ENCODE measurements at places on chromosomes 4 and X. TPM values are rescaled to one million over a fixed set of nuclear protein-coding genes. Genes with fewer than 3 reads are reported as not detected.

GRCh38 chrX:47264483-47265173 lies 31.8 kb downstream of the USP11 start:
- no peak for DNase-seq

DNA sequence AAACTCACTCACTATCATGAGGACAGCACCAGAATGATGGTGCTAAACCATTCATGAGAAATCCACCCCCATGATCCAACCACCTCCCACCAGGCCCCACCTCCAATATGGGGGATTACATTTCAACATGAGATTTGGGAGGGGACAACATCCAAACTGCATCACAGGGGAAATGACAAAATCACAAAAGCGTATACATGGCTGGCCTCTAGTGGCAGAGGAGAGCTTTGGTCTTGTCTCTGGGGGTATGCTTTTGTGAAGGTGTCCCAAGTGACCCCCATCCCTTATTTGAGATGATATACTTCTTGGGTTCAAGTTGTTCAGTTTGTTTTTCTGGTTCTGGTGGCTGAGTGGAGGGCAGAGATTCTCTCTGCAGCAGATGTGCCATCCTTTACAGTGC lies 8.5 kb upstream of the SETD7 start:
- no peak for DNase-seq

- DNase-seq: no peak
Measured at GRCh38 chr4:184732126-184732525, 1.8 kb downstream of the CENPU start.

DNA sequence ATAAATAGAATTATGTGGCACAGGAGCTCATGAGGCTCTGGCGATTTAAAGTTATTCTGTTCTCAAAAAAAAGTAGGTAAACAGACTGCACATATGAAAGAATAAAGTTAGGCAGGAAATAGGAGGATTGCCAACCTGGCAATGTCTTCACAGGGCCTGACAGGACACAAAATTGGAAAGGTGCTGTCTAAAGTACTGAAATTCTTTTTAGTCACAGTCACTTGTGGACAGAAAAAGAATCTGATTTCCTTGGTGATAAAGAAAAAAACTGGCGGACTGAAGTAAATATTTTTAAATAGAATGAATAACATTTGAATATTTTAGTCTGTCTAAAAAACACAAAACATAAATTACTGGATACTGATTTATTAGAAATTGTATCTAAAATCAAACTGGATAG lies 124.4 kb downstream of the VEGFC start:
- no peak for DNase-seq

DNA sequence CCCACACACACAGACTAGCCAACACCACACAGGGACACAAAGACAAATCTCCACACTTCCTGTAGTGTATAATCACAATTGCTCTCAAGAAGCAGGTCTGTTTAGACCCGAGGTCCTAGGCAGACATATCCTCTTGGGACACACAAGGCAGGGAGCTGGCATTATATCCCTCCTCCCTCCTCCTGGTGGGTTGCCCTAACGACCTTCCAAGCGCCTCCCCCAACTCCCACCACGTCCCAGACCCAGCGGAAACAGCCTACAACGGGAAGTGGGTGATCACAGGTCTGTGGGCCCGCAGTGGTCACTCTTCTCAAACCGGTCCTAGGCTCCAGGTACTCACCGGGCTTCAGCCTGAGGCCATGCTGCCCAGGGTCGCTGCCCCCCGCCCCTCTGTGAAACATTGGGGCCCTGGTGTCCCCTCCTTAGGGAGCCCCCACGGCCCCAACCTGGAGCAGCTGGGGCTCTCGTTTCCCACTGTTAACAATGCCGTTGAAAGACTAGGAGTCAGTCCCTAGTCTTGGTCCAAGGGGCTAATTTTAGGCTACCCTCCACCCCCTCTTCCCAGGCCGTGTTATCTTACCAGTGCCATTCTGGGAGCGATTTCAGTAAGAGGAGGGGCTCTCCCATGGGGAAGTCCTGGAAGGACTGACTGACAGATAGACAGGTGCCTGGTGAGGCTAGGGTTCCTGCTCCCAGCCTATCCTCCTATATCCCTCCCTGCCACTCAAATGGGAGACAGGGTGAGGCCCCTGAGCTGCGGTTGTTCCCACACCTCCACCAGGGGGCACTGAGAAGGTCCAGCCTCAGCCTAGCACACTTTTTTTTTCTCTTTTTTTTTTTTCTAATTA lies at the start of gene ASB12:
TSS of gene ASB12 (minus strand) at position 485 of the 848 bp plus-strand sequence. CDS start 4,957 bp downstream, outside the sequence.
- DNase-seq: no peak

GRCh38 chrX:2933125-2933900 lies 4.2 kb upstream of the ARSD start:
- DNase-seq: no peak

GRCh38 chr4:139823746-139824145 lies 158.1 kb downstream of the MGST2 start:
- no peak for DNase-seq

- DNase-seq: peak; percentile 64
Measured at GRCh38 chr4:173415885-173416653, 17.2 kb upstream of the SCRG1 start.

- no peak for DNase-seq
Measured at GRCh38 chrX:153865685-153866084, 20.3 kb downstream of the L1CAM start.

- peak; percentile 51 for DNase-seq
Measured at GRCh38 chr4:6395466-6396228, 76.8 kb downstream of the PPP2R2C start.

GRCh38 chr4:73735231-73735630 lies 5.1 kb upstream of the CXCL8 start:
- no peak for DNase-seq

GRCh38 chrX:122625821-122626220 lies 558.3 kb upstream of the GRIA3 start:
- DNase-seq: no peak

- no peak for DNase-seq
Measured at GRCh38 chr4:10974371-10974770, 289.8 kb upstream of the CLNK start.

DNA sequence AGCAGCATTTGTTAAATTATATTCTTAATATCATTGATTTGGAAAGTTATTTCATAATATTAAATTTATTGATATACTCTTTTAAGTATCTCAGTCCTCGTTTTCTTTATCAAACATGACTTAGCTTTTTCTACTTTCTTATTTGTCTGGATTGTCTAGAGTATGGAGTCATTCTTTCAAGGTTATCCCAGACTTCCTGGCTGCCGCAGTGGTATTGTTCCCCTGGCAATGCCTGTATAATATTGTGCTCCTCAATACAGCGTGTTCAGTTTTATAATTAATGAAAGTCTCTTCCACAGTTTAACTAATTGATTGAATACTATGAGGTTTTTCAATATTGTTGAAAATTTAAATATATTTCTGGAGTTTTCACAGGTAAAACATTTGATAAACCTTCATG lies 310.9 kb downstream of the ANKRD50 start:
- DNase-seq: no peak

GRCh38 chr4:3213106-3213425 lies 35.9 kb upstream of the MSANTD1 start:
- no peak for DNase-seq

- no peak for DNase-seq
Measured at GRCh38 chr4:168150420-168151050, 58.2 kb downstream of the ANXA10 start.

GRCh38 chrX:10025742-10026493 lies 58.8 kb downstream of the CLDN34 start:
- DNase-seq: no peak

DNA sequence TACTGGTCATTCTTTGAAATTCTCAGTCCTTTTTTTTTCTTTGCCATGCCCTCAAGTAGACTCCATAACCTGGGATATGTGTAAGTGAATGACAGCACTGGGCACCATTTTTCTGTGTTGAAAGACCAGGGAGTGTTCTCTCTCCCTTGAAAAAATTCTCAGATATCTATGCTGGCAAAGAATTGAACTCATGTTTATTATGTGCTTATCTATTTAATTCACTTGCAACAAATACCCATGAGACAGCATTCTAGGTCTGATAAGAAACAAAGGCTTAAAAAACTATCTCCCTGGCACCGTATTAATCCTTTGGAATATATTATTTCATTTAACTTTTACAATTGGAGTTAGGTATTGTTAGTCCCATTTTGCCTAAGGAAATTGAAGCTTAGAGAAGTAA lies 36.7 kb downstream of the LARP7 start:
- DNase-seq: no peak

- DNase-seq: no peak
Measured at GRCh38 chrX:130246084-130246483, 22.6 kb downstream of the ZNF280C start.

DNA sequence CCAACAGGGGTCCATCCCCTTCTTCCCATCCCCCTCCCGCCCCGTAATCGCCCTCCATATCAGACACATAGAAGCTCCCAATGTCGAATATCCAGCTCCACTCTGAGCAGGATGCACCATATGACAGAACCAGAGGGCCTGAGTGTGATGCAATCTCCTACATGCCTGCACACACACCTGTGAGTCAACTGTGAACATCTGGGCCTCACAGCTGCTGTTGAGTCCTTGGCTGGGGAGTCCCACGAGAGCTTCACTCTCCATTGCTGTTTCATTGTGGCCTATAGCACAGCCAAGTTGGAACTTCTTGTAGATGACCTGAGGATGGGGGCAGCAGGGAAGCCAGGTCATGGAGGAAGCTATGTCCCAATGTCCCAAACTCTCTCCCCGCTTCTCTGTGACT lies 8.2 kb downstream of the SLC38A5 start:
- DNase-seq: no peak

- no peak for DNase-seq
Measured at GRCh38 chr4:145069361-145069760, 28.6 kb downstream of the ANAPC10 start.

GRCh38 chr4:6881908-6882307 lies 27.7 kb upstream of the TBC1D14 start:
- no peak for DNase-seq

- no peak for DNase-seq
Measured at GRCh38 chr4:57661517-57662090, 551.4 kb upstream of the IGFBP7 start.

GRCh38 chrX:49041744-49042580 lies 1.2 kb downstream of the TFE3 start:
- no peak for DNase-seq

GRCh38 chr4:48367016-48367415 lies 25.7 kb downstream of the SLAIN2 start:
- DNase-seq: no peak

DNA sequence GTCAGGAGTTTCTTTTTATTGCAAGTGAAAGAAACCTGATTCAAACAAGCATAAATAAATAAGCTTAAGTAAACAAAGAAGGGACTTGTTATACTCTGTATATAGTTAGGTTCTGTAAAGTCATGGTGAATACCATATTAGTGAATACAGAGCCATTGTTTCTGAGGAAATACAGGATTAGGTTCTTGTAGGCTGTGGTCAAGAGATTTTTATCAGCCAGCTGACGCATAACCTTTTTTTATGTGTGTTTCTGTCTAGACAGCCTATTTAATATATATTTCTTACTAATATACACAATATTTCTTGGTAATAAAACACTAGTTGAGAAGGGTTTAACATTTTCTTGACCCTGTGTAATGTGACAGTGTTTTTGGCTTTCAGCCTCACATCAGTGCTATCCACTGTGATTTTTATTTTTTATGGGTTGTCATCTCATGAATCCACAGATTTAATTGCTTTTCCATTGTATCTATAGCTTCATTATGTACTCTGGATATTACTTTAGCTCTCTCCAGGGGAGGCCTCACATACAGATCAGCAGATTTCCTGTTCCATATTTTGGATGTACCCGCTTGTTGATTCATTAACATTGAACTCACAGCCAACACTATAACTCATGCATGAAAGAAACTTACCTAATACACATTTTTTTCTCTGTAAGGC lies 8.0 kb downstream of the HERC3 start:
- DNase-seq: peak; percentile 90

- no peak for DNase-seq
Measured at GRCh38 chr4:118810991-118811764, 24.7 kb downstream of the SEC24D start.

- DNase-seq: peak; percentile 79
Measured at GRCh38 chrX:147894366-147894963, 17.3 kb upstream of the FMR1 start.

- no peak for DNase-seq
Measured at GRCh38 chr4:85696661-85697060, 221.7 kb downstream of the ARHGAP24 start.

- no peak for DNase-seq
Measured at GRCh38 chr4:121061215-121061614, 11.1 kb downstream of the NDNF start.

DNA sequence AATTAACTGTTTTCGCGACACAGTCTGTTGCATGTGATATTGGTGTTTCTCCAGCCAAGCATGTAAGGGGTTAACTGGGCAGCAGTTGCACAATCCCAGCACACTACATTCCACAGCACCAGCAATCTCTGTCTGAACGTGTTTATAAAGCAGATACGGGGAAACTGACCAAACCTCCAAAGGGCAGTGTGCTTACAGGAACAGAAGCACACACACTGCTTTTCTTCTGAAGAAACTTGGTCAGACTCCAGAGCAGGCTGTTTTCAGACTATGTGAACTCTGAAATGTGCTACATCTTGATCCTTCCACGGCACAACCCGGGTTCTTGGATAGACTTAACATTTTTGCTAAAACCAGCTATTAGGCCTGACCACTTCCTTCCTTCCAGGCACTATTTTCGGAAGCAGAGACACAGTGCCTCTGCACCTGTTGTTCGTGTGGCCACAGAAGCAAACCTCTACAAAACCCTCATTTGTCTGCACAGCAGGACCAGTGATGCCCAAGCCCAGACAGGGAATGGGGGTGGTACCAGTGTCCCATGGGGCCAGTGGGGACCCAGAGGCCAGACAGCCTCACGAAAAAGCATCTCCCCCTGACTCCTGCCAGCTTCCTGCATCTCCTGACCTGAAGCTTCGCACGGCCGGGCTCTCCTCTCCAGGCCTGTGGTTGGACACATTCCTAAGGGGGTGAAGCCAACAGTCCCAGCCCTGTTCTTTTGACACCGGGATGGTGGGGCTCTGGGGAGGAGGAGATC lies 90.1 kb downstream of the IRF2 start:
- peak; percentile 78 for DNase-seq

Gene APLN
- 0.81 TPM for total RNA-seq

Gene KLHL4
- total RNA-seq: 0.20 TPM

Gene FREM3
- not detected for total RNA-seq

Gene IKBKG
- total RNA-seq: 9.5 TPM

Gene SMAD1
- total RNA-seq: 28.9 TPM

Gene SSX1
- not detected for total RNA-seq

Gene LNX1
- 3.3 TPM for total RNA-seq

Gene SUV39H1
- total RNA-seq: 10.5 TPM

Gene CXorf49
- total RNA-seq: not detected

Gene COX7B2
- total RNA-seq: not detected

Gene CDKL2
- total RNA-seq: not detected

Data from SJCRH30 (cell line).